Activated CD4-positive, alpha-beta T cell treated with anti-CD3 and anti-CD28 coated beads, Interleukin-2, Interleukin-4, amounts not matched to agents 100 ng/mL and 50 ng/mL, durations not matched to agents 16 hours and 8 hours (primary cell): ENCODE measurements at places on chromosomes 7 and 10.

DNA sequence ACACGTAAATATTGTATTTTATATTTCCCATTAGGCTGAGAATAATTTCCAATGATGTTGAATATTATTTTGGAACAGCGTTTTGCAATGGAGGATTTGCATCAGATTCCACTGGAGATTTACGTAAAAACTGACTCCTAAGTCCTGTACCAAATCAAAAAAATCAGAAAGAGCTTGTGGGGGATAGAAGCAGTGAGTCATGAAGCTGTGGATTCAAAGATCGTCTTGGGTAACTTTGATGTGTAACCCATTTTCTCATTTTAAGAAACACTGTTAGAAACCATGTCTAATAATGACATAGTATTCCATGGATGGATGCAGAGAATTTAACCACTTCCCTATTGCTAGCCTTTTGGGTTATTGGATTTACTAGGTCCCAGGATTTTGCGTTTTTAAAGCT, 158.6 kb downstream of the INHBA start:
- DNase-seq = no peak

GRCh38 chr10:30216821-30217220, 132.3 kb downstream of the MTPAP start:
- DNase-seq = no peak

- no peak for DNase-seq
These were observed 146.1 kb upstream of the FAM20C start for GRCh38 chr7:46123-46829.

DNA sequence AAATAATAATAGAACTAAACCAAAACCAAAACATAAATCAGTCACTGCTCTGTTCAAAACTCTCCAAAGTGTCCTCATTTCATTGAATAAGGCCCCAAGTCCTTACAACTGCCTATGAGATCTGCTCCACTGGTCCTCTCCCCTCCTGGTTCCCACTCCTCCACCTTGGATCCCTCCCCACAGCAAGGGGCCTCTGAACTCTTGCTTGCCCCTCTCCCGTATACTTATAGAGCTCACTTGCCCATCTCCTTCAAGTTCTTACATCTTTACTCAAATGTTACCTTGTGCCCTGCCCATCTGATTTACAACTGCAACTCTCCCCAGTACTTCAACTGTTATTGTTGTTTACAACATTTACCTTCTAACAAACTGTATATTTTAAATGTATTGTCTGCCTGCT, 819 bp downstream of the POLD2 start:
- DNase-seq = no peak

GRCh38 chr10:29443745-29444523, 155.1 kb downstream of the LYZL1 start:
- no peak for DNase-seq

DNA sequence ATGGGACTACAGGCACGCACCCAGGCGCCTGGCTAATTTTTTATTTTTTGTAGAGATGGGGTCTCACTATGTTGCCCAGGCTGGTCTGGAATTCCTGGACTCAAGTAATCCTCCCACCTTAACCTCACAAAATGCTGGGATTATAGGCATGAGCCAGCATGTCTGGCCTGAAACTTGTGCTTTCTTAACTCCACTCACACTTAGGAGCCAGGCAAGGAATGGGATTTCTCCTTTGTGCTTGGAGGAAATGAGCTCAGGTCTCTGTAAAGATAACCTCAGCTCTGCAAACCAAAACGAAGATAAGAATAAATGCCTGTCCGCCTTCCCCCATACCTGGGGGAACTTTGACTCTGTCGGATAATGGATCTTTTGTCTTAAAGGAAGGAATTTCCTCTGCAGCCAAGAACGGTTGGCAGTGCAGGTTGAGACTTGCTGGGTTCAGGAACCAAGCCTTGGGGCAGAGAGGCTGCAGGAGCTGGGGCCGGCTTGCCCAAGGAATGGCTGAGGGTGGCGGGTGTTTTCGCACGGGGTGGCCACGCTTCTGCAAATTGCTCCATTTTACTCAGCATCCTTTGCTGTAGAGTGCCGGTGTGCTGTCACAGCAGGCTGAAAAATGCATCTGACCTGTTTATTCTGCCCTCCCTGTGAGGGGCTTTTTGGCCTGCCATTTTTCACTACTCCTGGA, 174.2 kb downstream of the KIAA1217 start:
- DNase-seq = no peak

DNA sequence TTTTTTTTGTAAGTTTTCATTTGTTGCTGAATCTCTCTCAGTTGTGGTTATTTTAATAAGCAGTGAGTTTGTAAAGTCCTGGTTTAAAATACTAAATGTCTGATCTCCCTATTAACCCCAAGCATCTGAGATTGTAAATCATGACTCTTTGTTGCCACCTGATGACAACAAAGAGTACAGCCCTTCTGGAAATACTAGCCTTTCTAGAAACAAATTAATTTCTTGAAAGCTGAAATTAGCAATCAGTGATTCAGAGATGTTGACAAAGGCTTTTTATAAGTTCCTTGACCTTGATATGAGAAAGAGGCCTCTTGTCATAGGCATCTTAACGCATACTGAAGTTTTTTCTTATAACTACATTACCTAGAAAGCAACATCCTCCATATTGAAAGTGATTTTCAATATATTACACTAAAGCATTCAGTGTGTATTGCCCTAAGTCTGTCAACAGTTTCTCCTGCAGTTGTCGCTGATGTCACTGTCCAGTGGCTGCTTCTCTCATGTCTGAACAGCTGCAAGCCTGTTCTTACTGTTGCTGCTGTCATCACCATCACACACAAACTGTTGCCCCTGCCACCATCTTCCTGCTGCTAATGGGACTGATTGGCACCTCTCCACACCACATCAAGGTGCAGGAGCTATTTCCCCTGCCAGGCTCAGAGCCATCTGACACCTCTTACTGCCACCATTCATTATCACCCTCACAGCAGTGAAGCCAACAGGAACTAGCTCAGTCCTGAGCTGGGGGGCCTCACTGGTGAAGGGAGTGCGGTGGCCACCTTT, 95.1 kb upstream of the LRGUK start:
- no peak for DNase-seq

- peak; percentile 9 for DNase-seq
These were observed 12.2 kb downstream of the FOXP2 start for GRCh38 chr7:114426824-114427223.

- no peak for DNase-seq
These were observed 32.6 kb upstream of the AGMO start for GRCh38 chr7:15594461-15594860.

GRCh38 chr7:46369933-46370654, 449.0 kb upstream of the IGFBP3 start:
- no peak for DNase-seq

DNA sequence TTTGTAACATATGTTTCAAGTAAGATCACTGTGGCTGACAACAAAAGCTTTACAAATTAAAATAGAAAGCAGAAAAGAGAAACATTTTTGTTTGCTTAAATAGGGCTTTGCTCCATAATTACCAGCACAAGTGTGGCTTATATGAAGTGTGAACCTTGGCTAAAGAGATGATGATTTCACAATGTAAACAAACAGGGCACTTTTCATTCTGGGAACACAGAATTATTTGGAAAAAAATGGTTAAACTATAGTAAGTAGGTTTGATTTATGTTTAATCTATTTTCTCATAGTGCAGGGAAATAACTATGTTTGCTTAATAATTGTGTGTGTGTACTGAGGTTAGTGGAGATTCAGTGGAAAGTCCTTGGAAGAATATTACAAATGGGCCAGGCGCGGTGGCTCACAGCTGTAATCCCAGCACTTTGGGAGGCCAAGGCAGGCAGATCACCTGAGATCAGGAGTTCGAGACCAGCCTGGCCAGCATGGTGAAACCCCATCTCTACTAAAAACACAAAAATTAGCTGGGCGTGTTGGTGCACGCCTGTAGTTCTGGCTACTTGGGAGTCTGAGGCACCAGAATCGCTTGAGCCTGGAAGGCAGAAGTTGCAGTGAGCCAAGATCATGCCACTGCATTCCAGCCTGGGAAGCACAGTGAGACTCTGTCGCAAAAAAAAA, 19.1 kb upstream of the OTUD1 start:
- no peak for DNase-seq

GRCh38 chr10:8349610-8350249, 295.2 kb downstream of the GATA3 start:
- DNase-seq = no peak
